ENCODE measurements at places on chromosomes 16 and 17.

DNA sequence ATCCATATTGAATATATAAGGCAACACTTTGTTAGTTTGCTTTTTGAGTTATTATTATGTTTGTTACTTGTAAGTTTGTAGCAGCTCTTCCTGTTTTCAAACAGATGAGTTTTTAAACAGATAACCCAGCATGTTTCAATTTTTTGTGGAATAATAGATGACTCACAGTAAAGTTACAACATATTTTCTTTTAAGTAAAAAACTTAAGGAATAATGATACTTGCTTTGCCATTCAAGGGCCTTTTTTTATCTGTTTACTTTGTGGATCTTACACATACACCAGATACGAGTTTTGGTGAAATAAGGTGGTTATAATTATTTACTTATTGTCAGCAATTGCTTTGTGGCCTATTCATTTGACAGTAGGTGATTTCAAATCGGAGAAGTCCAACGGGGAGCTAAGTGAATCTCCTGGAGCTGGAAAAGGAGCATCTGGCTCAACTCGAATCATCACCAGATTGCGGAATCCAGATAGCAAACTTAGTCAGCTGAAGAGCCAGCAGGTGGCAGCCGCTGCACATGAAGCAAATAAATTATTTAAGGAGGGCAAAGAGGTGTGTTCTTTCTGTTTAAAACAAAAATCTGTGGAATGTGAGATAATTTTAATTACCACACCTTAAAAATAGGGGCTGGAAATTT, 66.3 kb downstream of the BPTF start:
- DNase-seq, result no peak

- no peak for DNase-seq
These were observed 2.6 kb downstream of the CANT1 start for GRCh38 chr17:79006794-79007503.

DNA sequence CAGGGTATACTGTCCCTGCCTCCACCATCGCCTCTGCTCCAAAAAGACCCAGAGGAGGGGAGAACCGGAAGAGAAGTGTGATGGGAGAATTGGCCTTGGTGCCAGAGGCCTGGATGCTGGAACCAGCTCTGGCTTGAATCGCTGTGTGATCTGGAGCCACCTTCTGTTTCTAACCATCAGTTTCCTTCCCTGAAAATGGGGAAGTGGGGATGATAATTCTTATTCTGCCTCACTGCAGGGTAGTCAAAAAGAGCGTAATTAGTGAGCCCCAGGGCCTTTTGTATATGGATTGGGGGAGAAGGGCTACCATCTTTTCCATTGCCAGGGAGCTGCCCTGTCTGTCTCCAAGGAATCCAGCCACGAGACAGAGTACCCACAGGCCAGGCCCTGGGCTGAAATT, 52.2 kb downstream of the CCT6B start:
- DNase-seq, result no peak

DNA sequence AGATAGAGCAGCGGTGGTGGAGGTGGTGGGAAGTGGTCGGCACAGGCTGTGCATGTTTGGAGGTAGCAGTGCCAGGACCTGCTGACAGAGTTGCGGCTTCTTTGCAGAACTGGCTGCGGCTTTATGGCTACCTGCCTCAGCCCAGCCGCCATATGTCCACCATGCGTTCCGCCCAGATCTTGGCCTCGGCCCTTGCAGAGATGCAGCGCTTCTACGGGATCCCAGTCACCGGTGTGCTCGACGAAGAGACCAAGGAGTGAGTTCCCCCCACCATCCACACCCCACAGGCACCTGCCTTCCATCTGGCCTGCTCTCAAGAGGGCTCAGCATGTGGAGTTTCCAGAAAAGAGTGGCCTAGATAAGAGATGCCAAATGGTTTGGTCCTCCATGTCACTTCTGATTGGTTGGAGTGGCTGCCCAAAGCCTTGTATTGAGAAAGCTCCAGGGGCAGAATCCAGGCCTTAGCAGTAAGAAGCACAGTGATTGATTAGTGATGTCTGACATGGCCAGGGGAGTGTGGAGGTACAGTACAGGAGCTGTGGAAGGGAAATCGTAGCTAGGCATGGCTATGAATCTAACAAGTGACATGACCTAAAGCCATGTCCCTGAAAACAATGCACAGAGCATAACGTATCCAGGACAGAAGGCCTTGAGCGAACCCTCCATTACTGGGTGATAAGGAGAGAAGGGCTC, 12.0 kb downstream of the MMP15 start:
- no peak for DNase-seq

GRCh38 chr16:69691980-69692911, 34.1 kb downstream of the NQO1 start:
- no peak for DNase-seq

DNA sequence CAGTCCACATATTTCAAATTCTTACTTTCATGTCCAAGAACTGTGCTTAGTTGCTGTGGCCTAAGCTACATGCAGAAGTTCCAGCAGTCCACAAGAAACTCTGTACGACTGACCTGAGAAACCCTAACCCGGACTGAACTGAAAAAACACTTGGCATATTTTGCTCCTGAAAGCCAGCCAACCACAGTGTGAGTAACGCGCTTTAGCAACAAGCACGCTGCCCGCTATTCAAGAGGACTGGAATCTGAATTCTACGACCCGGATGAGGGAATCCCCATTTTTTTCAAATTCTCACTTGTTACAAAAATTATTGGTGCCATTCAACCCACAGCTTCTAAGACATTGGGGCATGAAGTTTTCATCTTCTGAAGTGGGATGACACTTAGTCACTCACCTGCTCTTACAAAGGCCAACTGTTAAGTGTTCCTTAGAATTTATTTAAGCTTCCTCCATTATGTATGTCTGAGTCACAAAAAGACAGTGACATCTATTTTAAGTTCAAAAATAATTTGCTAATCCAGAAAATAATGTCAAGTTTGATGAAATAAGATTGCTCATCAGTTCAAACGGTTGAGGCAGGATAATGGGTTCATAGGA, 78.7 kb downstream of the CDYL2 start:
- DNase-seq, result no peak

- no peak for DNase-seq
These were observed 114.6 kb downstream of the PITPNC1 start for GRCh38 chr17:67491681-67492024.

- DNase-seq, result peak; percentile 27
These were observed 59.3 kb downstream of the ASIC2 start for GRCh38 chr17:33233811-33234177.

DNA sequence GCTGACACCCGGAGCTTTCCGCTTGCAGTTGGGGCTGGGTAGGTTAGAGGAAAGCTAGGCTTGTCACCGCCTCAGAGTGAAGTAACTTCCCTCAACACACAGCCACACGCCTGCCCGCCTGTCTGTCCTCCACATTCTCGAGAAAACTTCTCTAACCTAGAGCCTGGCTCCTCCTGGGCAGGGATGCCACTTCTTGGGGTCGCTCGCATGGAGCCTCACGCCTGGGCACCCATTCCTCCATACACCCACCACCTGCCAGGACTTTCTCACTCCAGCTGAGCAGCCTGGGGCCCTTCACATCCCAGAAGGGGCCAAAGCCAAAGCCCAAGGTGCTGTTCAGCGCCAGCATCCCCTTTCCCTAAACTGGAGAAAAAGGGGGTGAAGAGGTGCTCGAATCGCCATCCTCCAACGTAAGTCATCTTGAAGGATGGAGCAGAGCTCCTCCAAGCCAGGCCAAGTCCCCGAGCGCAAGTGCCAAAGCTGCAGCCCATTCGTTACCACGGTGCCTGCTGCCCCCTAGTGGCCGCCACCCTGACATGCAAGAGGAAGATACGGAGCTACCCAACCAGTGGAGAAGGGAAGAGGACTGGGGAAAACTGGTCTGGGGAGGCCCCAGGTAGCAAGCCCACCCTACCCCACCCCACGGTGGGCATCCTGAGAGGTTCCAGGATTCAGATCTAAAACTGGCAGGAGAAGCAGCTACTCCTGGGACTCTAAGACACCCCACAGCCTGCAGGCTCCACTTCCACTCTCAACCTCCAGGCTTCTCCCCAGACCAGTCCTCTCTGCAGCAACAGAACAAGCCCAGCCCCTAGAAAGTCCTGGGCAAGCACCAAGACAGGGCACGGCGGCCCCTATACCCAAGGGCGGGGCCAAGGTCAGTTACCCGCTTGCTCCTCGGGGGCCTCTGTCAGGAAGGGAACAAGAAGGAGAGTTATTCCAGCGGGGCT, 63.1 kb downstream of the MYO18A start:
- DNase-seq, result peak; percentile 76

- no peak for DNase-seq
These were observed 2.8 kb downstream of the ELOB start for GRCh38 chr16:2774161-2774891.

DNA sequence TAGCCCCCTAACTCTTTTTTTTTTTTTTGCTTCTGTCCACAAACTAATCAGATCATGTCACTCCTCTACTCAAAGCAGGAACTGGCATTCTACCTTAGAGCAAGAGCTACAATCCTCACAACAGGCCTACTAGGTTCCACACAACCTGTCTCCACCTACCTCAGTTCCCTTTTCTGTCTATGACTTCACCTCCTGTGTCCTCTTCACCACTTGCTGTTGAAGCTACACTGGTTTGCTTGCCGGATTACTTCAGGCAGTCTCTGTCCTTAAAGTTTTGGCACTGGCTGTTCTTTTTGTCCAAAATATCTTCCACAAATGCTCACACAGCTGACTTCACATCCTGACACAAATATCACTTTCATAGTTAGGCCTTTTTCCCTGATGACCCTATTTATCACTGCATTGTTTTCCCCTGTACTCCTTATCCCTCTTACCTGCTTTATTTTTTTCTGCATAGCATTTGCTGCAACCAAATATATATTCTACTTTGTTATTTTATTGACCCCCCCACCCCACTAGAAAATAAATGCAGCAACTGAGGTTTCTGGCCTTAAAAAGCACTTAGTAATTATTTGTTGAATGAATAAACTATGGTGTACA, 72.0 kb downstream of the KANSL1 start:
- DNase-seq, result no peak

GRCh38 chr17:61420745-61421398, 21.2 kb downstream of the TBX2 start:
- no peak for DNase-seq

DNA sequence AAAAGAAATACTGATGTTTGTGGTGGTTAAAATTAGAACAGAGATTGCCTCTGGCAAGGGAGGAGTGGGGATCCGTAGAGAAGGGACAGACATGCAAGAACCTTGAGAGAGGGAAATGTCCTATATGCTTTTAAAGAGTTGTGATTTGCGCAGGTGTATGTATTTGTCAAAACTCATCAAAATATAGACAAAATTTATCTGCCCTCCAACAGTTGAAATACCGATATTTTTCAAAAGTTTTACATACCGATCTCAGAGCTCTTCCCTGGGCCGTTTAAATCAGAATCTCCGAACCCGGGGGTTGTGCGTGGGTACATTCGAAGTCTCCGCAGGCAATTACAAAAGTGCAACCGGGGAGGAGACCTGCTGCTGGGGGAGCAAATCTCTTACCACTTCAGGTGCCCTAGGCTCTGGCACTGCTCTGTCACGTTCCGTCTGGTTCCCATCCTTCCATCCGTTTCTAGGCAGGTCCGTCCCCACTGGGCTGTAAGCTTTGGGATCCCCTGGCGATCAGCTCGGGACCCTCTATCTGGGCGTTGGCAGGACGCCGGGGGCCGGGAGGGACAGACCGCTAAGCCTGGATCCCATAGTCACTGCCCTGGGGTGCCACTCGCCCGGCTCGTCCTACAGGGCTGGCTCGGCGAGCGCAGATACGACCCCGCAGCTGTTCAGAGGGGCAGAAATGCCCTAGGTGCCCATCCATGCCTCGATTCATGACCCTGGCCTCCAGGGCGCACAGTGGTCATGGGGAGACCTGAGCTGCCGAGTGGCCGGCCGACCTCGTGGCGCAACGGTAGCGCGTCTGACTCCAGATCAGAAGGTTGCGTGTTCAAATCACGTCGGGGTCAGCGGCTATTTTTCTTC, 4.2 kb downstream of the BORCS6 start:
- DNase-seq, result peak; percentile 92

- no peak for DNase-seq
These were observed 22.8 kb downstream of the ZNF423 start for GRCh38 chr16:49833085-49833484.

- no peak for DNase-seq
These were observed 1.9 kb downstream of the ACSM3 start for GRCh38 chr16:20765732-20766131.

DNA sequence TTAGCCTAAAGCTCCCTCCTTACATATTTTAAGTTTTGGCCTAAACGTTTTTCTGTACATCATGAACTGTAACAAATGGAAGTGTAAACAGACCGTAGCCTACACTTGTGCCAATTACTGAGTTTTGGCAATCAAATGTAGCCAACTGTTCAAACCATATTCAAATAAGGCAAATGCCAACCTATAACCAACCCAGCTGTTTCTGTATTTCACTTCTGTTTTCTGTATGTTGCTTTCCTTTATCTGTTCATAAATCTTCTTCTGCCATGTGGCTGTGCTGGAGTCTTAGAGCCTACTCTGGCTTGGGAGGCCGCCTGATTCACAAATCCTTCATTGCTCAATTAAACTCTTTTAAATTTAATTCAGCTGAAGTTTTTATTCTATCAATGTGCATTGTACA, 6.9 kb upstream of the C16orf78 start:
- DNase-seq, result no peak

DNA sequence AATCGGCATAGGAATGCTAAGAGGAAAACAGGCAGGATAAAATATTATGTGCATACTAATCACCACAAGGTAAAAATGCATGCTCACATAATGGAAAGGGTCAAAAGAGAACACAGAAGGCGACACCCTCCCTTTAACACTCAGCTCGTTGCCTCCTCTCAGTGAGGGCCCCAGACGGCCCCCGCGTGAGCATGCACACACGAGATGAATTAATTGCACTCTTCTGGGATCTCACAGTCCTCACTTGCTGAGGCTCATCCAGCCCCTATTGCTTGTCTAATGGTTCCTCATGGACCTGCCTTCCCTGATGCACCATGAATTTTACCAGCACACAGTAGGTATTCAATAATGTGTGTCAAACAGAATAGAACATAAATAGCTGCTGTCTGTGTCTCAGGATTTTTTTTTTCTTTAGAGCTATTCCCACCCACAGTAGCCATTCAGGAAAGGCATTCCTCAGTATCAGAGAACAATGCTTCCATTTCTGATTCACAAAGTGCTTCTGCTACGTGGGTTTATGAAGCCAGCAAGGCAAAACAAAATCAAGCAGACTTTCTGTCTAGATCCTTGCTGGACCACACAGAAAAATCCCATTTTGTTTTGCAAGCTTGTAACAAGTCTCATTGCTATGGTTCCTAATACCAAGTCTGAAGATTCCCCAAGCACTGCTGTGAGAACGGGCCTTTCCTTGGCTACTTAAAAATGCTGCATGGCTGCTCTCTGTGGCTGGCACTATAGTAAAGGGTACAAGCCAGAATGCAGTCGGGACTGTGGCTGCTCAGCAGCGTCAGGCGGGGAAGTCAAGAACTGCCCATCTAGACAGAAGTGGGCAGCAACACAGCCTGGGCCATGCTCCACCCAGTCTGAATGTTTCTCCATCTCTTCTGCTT, 43.6 kb downstream of the TOM1L2 start:
- no peak for DNase-seq
